ENCODE measurements at places on chromosomes 7 and 10.
A peak's percentile ranks its signal among the peaks of the same experiment; 100 is the strongest.

- DNase-seq: no peak
Observed at GRCh38 chr7:150686030-150686631, 625 bp downstream of the GIMAP2 start.

DNA sequence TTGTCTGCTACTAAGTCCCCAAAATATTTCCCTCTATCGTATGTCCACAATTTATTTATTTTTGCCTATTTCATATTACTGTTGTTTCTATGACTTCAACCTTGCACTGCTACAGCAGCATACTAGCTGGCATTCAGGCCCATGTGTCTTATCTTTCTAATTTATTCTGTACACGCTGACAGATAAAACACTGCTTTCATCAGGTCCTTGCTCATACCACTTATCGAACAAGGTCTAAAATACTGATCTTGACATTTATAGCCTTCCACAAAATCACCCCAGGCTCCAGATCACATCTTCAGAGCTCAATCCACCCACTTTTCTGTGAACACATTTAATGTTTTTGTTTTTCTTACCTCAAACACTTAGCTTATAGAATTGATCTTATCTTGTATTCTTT is 374.6 kb downstream of the THSD7A start:
- no peak for DNase-seq

GRCh38 chr10:10165415-10165814 is 852.3 kb upstream of the CELF2 start:
- DNase-seq: no peak

DNA sequence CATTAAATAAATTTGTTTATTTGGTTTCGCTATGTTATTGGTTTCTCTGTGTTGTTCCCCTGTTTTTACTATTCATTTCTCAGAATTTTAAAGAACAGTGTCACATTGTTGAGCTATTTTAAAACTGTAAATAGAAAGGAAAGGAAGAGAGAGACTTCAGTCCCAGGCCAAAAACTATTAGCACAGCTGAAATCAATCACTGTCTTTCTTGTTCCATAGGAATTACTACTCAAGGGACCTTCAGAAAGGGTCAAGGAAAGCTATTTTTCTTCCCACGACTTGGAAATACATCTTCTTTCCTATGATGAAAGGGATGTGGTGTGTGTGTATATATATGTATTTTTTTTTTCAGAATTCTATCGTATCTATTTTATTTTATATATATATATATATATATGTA is 29.0 kb upstream of the GNAT3 start:
- no peak for DNase-seq

DNA sequence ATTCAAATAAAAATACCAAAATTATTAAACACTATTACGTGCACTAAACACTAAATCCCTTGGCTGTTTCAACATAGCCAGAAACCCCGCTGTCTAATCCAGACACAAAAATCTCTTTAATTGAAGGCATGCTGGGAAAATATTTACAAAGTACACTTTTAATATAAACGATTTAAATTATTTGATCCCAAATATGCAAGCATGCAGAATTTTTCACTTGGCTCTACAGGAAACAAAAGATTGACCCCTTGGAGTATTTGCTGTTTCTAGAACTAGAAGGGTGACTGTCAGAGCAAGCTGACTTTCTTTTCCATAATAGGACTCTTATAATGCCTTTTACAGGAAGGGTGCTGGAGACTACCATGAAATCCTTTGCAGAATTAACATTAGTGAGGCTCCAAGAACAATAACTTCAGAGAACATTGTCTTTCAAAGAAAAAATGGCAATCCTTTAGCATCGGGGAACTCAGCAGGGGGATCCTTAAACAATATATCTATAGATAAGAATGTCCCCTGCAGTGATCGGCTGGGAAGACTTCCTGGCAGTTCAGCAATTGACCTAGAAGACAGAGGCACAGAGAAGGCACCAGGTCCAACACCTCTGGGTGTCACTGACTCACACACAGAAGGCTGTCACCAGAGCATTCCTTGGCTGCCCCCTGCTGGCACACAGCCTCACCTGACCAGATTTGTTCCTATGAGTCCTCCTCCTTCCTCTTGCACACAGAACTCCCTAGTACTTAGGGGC is 55.8 kb upstream of the MRLN start:
- DNase-seq: peak; percentile 56

GRCh38 chr7:114540291-114540690 is 125.7 kb downstream of the FOXP2 start:
- DNase-seq: no peak

- peak; percentile 81 for DNase-seq
Observed at GRCh38 chr7:155729847-155730246, 82.4 kb downstream of the SHH start.

GRCh38 chr10:127947211-127947610 is 40.3 kb downstream of the PTPRE start:
- DNase-seq: no peak

- peak; percentile 39 for DNase-seq
Observed at GRCh38 chr10:38159004-38159403, 64.9 kb downstream of the ZNF37A start.

DNA sequence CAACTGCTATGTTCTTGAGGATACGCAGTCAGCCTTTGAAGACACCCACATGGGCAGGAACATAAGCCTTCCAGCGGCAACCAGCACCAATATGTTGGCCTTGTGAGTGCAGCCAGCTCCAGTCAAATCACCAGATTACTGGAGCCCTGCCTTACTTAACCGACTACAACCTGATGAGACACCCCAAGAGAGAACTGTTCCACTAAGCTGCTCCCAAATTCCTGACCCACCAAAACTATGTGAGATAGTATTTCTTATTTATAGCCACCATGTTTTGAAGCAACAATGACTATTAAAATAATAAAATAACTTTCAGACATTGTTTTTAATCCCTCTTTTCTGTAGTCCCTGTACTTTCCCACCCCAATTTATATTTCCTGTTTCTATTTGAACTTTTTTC is 179.6 kb downstream of the ADK start:
- no peak for DNase-seq

GRCh38 chr7:157650801-157651200 is 314.0 kb downstream of the DNAJB6 start:
- DNase-seq: no peak

Measured in foreskin keratinocyte (primary cell).